Naive B cell (primary cell): ENCODE measurements at places on chromosomes 7 and 10. TPM values are rescaled to one million over a fixed set of nuclear protein-coding genes. Genes with fewer than 3 reads are reported as not detected.

The TWIST1 gene
- not detected for polyA plus RNA-seq

GRCh38 chr10:63866075-63866746, 345.0 kb downstream of the REEP3 start:
- H3K27me3 ChIP-seq: peaks cover 42% of the 10 kb centered on the region
- peak; percentile 14 for DNase-seq
- H3K4me3 ChIP-seq: no peak overlapping the region
- no peaks in the 10 kb centered on the region for H3K36me3 ChIP-seq

The CCL24 gene
- polyA plus RNA-seq: not detected

- no peaks in the 10 kb centered on the region for H3K36me3 ChIP-seq
- no peak for DNase-seq
- H3K27me3 ChIP-seq: peaks cover 26% of the 10 kb centered on the region
- no peak overlapping the region for H3K27ac ChIP-seq
Measured at GRCh38 chr10:132066186-132066585, 440 bp downstream of the JAKMIP3 start.

DNA sequence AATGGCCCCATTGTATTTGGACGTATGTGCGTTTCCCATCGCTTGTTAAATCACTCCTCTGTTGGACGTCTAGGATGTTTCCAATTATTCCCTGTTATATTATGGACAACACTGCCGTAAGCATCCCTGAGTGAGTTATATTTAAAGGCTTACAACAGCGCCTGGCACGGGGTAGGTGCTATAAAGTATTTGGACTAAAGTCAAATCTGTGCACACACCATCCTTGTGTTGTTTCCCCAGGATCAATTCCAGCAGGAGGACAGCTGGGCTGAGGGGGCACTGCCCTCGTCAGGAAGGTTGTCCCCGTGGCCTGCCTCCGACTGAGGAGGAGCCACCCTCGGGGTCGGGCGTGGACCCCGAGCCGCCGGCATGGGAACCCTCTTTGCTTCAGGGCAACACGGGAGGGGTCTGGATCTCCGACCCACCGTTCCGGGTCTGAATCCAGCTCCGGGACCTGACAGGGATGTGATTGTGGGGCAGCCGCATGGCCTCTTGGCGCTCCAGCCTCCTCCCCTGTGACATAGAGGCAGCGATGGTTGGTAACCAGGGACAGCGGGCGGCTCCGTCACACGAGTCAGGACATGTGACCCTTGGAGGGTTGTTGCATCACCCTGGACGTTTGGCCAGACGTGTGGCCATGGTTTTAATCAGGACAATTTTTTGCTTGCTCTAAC, 1.5 kb upstream of the JAKMIP3 start:
- no peak for DNase-seq
- no peak overlapping the region for H3K4me3 ChIP-seq
- no peak overlapping the region for H3K27ac ChIP-seq
- H3K36me3 ChIP-seq: no peaks in the 10 kb centered on the region
- peaks cover 50% of the 10 kb centered on the region for H3K27me3 ChIP-seq

- H3K4me3 ChIP-seq: peak overlapping the region; percentile 91
- peak; percentile 7 for DNase-seq
- peaks cover 11% of the 10 kb centered on the region for H3K4me1 ChIP-seq
- H3K27me3 ChIP-seq: no peaks in the 10 kb centered on the region
- peaks cover 9% of the 10 kb centered on the region for H3K36me3 ChIP-seq
Measured at GRCh38 chr10:3173171-3173878, 743 bp upstream of the PITRM1 start.

- no peak for DNase-seq
- H3K4me1 ChIP-seq: no peaks in the 10 kb centered on the region
- no peak overlapping the region for H3K4me3 ChIP-seq
- no peak overlapping the region for H3K27ac ChIP-seq
- H3K27me3 ChIP-seq: no peaks in the 10 kb centered on the region
Measured at GRCh38 chr10:66836057-66836456, 89.8 kb upstream of the LRRTM3 start.

- no peak overlapping the region for H3K27ac ChIP-seq
- no peak overlapping the region for H3K4me3 ChIP-seq
- H3K4me1 ChIP-seq: no peaks in the 10 kb centered on the region
Measured at GRCh38 chr7:132158841-132159240, 417.4 kb downstream of the PLXNA4 start.

The SCART1 gene
- polyA plus RNA-seq: not detected

DNA sequence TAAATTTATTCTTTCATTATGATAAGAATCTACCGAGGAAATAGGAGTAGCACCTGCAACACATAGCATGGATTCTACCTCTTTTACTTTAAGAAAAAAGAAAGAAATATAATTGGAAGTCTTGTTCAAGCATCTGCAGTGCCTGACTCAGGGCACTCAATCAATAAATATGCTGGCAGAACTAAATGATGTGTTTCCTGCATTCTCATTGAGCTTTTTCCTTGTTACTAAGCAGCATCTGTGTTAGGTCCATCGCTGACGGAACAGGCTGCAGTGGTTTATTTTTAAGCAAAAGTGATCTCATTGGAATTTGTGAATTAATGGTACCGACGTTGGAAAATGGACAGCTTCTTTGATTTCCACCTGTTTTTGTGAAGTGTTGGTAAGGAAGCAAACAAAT, 417.5 kb downstream of the DPP6 start:
- DNase-seq: no peak
- H3K4me3 ChIP-seq: no peak overlapping the region
- H3K4me1 ChIP-seq: no peaks in the 10 kb centered on the region
- H3K36me3 ChIP-seq: no peaks in the 10 kb centered on the region
- H3K27me3 ChIP-seq: no peaks in the 10 kb centered on the region

DNA sequence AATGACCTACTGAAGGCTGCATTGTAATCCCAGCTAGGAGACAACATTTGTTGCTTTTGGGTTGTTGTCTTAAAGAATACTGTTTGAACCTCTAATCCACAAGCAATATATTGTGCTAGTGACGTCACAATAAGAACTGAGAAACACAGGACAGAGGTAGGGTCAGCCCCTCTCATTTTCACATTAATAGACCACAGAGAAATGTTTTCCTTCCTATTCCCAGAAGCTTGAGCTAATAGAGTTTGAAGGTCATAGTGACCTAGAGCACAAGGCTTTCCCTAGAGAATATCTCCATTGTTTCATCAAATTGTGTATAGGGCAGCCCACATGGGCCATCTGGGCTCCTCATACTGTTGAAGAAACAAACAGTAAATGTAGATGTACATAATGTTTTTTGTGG, 300.9 kb upstream of the AKR1E2 start:
- H3K36me3 ChIP-seq: peaks cover 4% of the 10 kb centered on the region
- peaks cover 26% of the 10 kb centered on the region for H3K27me3 ChIP-seq
- H3K27ac ChIP-seq: no peak overlapping the region
- no peak overlapping the region for H3K4me3 ChIP-seq

GRCh38 chr10:89592539-89592938, 52.5 kb downstream of the PANK1 start:
- no peaks in the 10 kb centered on the region for H3K36me3 ChIP-seq
- H3K4me1 ChIP-seq: no peaks in the 10 kb centered on the region
- no peak overlapping the region for H3K27ac ChIP-seq
- no peak for DNase-seq

The ZPBP gene
- polyA plus RNA-seq: not detected

DNA sequence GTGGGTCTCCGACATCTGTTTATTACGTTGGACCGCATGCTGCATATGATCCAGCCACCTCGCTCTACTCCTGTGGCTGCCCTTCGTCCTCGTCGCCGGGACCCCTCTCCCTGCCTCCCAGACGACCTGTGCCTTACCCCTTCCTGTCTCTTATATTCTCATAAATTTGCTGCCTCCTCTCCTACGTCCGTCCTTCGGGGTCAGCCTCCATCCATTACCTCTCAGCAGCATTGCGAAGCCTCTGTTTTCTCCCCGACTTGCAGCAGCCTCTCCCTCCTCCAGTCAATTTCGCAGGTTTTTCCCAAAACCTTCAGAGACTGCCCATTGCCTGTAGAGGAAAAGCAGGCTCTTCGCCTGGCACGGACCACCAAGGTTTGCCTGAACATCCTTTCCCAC, 39.4 kb upstream of the LEP start:
- H3K4me3 ChIP-seq: peak overlapping the region; percentile 64
- peaks cover 74% of the 10 kb centered on the region for H3K27me3 ChIP-seq
- peaks cover 19% of the 10 kb centered on the region for H3K4me1 ChIP-seq
- no peak overlapping the region for H3K27ac ChIP-seq

The SVOPL gene
- not detected for polyA plus RNA-seq

GRCh38 chr7:42597300-42597699, 314.6 kb downstream of the C7orf25 start:
- H3K4me3 ChIP-seq: no peak overlapping the region
- no peaks in the 10 kb centered on the region for H3K4me1 ChIP-seq
- no peaks in the 10 kb centered on the region for H3K36me3 ChIP-seq

DNA sequence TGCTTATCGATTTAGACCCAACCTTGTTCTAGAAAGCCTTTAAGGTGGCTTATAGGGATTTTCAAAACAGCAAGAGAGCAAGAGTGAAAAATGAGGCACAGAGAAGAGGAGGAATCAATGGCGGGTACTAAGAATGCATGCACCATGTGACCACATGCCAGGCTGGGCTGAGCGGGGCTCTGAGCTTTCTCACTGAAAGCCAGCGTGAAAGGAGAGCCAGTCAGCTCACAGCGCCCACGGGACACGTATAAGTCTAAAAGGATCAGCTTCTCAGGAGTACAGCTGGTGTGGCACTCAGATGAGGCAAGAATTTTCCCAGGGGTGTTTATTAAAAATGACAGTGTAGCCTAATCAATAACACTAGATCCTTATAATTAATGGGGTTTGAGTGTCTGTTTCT, 114.3 kb downstream of the SLIT1 start:
- H3K27me3 ChIP-seq: peaks cover 73% of the 10 kb centered on the region
- H3K27ac ChIP-seq: no peak overlapping the region
- H3K36me3 ChIP-seq: no peaks in the 10 kb centered on the region
- H3K4me1 ChIP-seq: no peaks in the 10 kb centered on the region

- peak; percentile 64 for DNase-seq
- H3K4me3 ChIP-seq: no peak overlapping the region
- no peaks in the 10 kb centered on the region for H3K27me3 ChIP-seq
Measured at GRCh38 chr10:12710594-12711349, 290.7 kb downstream of the CCDC3 start.

The TRIM50 gene
- polyA plus RNA-seq: not detected

The PNLIPRP1 gene
- not detected for polyA plus RNA-seq

The USP6NL gene
- 52.5 TPM for polyA plus RNA-seq

DNA sequence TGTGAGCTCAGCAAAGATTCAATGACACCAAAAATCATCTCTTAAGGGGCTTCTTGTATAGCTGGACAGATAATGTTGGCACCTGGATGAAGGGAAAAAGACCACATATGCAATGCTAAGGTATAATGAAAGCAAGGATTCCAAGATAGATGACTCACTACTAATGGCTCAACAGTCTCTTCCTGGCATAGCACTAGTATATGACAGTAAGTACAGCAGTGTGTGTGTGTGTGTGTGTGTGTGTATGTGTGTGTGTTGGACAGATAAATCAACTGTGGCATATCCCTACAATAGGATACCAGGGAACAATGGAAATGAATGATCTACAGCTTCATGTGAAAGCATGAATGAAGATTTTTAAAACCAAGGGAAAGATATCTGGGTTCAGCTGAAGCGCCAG, 257.1 kb downstream of the SFMBT2 start:
- no peak for DNase-seq
- H3K4me3 ChIP-seq: no peak overlapping the region
- no peak overlapping the region for H3K27ac ChIP-seq
- no peaks in the 10 kb centered on the region for H3K36me3 ChIP-seq
- peaks cover 23% of the 10 kb centered on the region for H3K4me1 ChIP-seq

DNA sequence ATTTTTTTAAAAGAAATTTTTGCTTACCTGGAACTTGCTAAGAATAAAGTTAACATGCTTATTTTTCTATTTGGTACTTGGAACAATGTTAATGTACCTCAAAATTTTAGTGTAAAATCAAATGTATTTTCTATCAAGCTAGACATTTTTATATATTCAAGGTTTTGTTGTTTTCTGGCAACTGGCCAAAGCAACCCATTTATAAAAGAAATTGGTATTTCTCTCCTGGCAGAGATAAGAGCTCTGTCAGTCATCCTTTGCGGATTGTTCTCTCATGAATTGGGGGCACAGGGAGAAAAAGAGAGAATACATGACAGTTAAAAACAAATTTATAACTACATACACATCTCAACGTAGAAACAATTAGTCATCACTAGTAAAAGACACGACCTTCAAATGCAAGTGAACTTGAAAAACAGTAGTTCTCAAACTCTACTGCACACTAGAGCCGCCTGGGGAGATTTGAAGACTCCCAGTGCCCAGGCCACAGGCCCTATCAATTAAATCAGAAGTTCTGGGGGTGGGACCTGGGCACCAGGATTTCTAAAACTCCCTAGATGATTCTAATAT, 152.4 kb upstream of the LAMB4 start:
- H3K4me3 ChIP-seq: no peak overlapping the region
- no peaks in the 10 kb centered on the region for H3K4me1 ChIP-seq
- no peaks in the 10 kb centered on the region for H3K36me3 ChIP-seq
- DNase-seq: no peak
- peaks cover 32% of the 10 kb centered on the region for H3K27me3 ChIP-seq

The LRRC18 gene
- not detected for polyA plus RNA-seq

The KLF14 gene
- 0.12 TPM for polyA plus RNA-seq

DNA sequence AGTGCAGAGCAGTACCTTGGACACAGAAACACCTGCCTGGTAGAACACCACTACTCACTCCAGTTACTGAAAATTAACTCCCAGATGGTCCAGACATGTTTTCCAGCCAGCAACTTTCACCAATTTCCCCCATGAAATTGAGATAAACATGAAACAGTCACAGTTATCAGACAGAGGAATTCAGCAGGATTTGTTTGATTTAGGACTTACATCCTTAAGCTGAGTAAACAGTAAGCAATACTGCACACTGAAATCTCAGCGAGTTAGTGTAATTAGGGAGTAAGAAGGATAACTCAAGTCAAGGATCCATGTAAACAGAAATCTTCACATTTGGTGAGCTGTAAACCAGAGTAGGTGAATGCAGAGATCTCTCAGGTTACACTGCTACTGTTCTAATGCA, 353.5 kb downstream of the ELMO1 start:
- H3K36me3 ChIP-seq: peaks cover 61% of the 10 kb centered on the region
- H3K27me3 ChIP-seq: no peaks in the 10 kb centered on the region
- no peak for DNase-seq
- no peak overlapping the region for H3K27ac ChIP-seq

The ARHGEF5 gene
- 2.1 TPM for polyA plus RNA-seq

The CTTNBP2 gene
- not detected for polyA plus RNA-seq

GRCh38 chr7:18570441-18570840, 74.9 kb downstream of the HDAC9 start:
- no peaks in the 10 kb centered on the region for H3K36me3 ChIP-seq
- peaks cover 40% of the 10 kb centered on the region for H3K4me1 ChIP-seq
- H3K4me3 ChIP-seq: no peak overlapping the region
- H3K27ac ChIP-seq: no peak overlapping the region
- no peak for DNase-seq
- no peaks in the 10 kb centered on the region for H3K27me3 ChIP-seq

The STAMBPL1 gene
- 4.8 TPM for polyA plus RNA-seq

The GNGT1 gene
- not detected for polyA plus RNA-seq
